ENCODE measurements at places on chromosomes 5 and 9. TPM values are rescaled to one million over a fixed set of nuclear protein-coding genes. Genes with fewer than 3 reads are reported as not detected.

DNA sequence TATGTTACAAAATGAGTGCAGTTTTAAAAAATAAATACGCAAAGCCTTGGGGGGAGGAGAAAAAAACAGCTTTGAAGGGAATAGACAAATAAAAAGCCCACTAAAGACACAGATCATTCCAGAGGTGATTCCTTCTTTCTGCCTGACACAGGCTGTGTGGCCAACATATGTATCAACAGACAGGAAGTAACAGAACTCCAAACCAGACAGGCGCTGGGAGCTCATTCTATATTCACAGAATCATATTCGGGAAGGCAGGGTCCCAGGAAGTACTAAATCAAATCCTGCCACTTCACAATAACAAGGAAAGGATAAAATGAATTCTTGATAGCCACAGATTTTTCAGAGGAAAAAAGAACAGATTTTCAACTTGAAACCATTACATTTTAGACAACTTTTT lies 62.1 kb downstream of the SEMA5A start:
- DNase-seq: no peak

DNA sequence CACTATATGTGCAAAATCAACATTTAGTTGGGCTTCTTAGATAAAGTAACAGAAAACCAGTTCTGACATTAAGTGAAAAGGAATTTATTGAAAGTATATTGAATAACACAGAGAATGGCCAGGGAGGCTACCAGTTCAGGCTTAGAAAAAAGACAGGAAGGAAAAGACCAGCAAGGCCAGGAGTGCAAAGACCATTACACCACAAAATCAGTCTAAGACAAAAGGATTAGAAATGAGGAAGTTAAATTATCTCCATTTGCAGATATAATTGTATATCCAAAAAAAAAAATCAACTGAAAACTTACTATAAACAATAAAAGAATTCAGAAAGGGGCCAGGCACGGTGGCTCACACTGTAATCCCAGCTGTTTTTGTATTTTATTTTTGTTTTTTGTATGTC lies 4.8 kb upstream of the TEX10 start:
- DNase-seq: no peak

DNA sequence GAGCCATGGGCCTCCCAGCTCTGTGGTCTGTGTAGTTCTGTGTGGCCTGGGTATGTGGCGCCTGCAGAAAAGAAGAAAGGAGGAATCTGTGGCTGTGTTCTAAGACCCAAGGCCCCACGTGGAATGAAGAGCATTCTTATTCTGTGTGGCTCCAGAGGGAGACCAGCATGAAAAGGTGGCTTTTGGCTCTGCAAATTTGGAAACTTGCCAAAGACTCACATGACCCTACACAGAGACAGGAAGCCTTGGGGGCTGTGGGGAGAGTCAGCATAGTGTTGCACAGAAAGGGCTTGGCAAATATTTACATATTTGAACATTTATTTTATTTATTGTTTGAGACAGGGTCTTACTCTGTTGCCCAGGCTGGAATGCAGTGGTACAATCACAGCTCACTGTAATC lies 193.3 kb downstream of the TMEM38B start:
- DNase-seq: no peak

- no peak for DNase-seq
Measured at GRCh38 chr9:94212531-94212930, 46.6 kb upstream of the ZNF169 start.

- DNase-seq: no peak
Measured at GRCh38 chr9:123058834-123059233, 25.4 kb downstream of the GPR21 start.

Gene DELE1
- 37.8 TPM for total RNA-seq

Gene MEIKIN
- total RNA-seq: not detected

Gene CCDC187
- 0.03 TPM for total RNA-seq

DNA sequence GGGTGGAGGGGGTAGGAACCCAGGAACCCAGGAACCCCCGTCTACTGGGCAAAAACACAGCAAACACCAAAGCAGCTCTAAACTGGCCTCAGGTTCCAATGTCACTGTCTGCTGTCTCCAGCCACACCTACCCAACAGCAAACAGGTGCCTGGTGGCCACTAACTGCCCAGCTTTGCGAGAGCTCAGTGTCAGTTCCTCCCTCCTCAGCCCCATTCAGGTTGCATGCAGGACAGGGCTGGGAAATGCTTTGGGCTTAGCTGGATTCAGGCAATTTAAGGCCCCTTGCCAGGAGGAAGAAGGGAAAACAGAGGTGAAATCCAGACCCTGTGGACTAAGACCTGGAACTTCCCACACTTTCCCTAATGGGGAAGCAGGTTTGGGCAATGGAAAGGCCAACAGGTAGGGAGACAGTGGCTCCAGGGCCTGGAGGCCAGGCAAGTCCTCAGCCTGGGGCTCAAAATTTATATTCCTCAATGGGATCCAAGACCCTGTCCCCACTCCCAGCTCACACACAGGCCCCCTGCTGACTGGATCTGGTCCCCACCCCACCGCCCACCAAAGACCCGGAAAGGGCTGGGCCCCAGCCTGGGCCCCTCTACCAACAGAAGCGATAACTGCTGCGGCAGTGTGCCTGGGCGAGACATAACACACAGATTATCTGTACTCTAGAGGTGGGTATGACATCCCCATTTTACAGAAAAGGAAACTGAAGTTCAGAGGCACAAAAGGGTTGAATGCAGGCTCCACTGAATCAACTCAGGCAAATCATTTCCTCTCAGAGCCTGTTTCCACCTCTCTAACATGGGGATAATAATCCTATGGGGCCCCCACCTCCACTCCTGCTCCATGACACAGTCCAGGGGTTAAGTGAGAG lies 3.5 kb downstream of the EEIG1 start:
- DNase-seq: peak; percentile 55

DNA sequence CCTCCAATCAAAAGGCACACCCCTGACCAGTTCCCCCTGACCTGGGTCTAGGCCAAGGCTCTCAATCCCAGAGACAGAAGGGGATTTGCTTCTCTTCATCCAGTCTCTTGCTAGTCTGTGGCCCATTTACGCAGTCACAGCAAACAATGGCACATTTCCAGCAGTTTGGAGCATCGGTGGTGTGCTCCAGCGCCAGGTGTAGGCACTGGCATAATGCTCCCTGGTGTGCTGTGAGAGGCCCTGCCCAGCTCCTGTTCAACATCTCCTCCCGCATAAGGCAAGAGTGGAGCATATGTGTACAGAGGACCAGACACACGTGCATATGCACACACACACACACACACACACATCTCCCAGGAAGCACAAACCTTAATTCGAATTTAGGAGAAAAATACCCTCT lies 79.5 kb upstream of the ERCC6L2 start:
- no peak for DNase-seq

DNA sequence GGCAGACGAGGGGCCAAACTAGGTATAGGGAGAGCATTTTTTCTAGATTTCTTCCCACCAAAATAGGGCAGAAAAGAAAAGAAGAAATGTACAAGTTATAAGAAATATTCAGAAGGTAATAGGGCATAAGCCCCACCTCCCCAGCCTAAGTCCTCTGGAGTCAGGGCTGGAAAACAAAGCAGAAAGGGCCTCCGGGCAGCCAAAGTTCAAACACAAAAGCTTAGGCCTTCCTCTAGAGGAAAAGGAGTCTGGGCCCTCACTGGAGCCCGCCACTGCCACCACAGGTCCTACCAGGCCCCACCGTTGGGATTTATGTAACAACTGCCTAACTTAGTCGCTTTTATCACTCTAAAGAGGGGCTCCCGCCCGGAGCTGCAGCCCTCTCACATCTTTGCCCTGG lies 27.6 kb downstream of the TBC1D2 start:
- DNase-seq: peak; percentile 67

Gene LHX2
- 2.9 TPM for total RNA-seq

GRCh38 chr5:132592521-132592920 lies 35.7 kb downstream of the RAD50 start:
- no peak for DNase-seq
